ENCODE measurements at places on chromosomes 16 and 17.

GRCh38 chr16:31108035-31108793 is at the start of gene BCKDK:
BCKDK (plus strand) TSS chr16:31108386; CDS start chr16:31109224, 838 bp downstream.
- DNase-seq: peak; percentile 69

DNA sequence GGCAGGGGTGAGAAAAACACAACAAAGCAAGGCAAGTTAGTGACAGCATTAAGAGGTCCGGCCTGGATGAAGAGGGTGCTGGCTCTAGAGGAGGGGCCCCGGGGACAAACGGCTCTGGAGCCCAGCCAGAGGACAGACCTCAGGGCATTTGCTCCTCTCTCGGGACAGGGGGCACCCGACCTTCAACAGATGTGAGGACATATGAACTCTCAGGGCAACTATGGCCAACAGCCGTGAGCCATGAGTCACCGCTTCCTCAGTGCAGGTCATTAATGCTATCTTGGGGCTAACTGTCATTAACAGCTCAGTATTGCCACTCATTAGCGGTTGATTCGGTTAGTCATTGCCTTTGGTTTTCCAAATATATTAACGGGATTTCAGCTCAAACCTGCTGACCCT is 9.7 kb upstream of the ARL5C start:
- DNase-seq: no peak

GRCh38 chr17:49035470-49036269 is 38.5 kb downstream of the IGF2BP1 start:
- DNase-seq: peak; percentile 40

GRCh38 chr17:75645501-75645888 is 12.3 kb downstream of the SMIM5 start:
- no peak for DNase-seq

GRCh38 chr17:79315358-79316105 is 240.9 kb downstream of the ENGASE start:
- no peak for DNase-seq

DNA sequence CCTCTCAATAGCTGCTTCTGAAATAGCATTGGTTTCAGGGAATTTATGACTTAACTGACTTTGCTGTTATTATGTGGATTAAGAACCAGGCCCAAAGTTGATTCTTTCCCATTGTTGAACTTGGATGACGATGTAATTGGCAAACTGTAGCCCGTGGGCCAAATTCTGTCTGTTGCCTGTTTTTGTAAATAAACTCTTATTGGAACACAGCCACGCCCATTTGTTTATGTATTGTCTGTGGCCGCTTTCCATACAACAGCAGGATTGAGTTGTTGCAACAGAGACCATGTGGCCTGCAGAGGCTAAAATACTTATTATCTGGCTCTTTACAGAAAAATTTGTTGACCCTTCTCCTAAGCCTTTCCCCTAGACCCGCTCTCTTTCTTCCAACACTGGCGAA is 31.6 kb downstream of the NTN1 start:
- no peak for DNase-seq

DNA sequence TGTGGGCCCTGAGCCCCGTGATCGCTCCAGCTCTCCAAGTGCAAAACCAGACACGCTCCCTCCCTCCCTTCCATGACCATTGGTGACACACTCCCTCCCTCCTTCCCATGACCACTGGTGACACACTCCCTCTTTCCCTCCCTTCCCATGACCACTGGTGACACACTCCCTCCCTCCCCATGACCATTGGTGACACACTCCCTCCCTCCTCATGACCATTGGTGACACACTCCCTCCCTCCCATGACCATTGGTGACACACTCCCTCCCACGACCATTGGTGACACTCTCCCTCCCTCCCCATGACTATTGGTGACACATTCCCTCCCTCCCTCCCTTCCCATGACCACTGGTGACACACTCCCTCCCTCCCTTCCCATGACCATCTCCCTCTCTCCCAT is 56.3 kb downstream of the LMF1 start:
- no peak for DNase-seq

DNA sequence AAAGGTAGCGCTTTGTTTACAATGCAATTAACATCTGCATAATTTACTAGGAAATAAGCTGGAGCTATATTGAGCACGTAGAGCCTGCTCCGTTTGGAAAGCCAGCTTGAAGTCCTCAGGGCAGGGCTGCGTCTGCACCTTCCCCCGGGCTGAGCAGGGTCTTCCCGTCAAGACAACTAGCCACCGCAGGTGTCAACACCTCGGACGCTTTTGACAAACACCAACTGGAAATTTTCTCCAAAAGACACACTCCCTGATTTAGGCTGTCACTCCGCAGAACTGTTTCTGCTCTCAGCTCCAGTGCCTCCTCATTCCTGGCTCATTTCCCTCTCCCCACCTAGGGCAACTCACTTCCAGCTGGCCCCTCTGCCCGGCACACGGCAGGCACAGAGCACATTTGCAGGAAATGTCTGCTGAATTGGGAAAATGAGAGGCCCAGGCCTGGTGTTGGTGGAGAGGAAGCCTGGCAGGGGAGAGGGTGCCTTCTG is 170.3 kb downstream of the MAF start:
- no peak for DNase-seq

- peak; percentile 31 for DNase-seq
These were observed at the start of gene ALOXE3 for GRCh38 chr17:8117980-8118768. ALOXE3 (minus strand) TSS chr17:8118514; CDS start chr17:8117990, 524 bp downstream.
